ENCODE measurements at places on chromosomes 12 and 14. TPM values are rescaled to one million over a fixed set of nuclear protein-coding genes. Genes with fewer than 3 reads are reported as not detected.

Gene LRIG3
- total RNA-seq: 211 TPM

Gene CYP46A1
- 0.29 TPM for total RNA-seq

Gene FBXO21
- 84.2 TPM for total RNA-seq

Gene MMP14
- 649 TPM for total RNA-seq

Gene EMP1
- 84.7 TPM for total RNA-seq

Gene GRIN2B
- total RNA-seq: not detected

Gene TDRD9
- total RNA-seq: 0.33 TPM

Gene SLC39A5
- not detected for total RNA-seq

Gene TTC7B
- 39.0 TPM for total RNA-seq

Gene KERA
- not detected for total RNA-seq

Gene PLA2G1B
- not detected for total RNA-seq

Gene ESR2
- 0.29 TPM for total RNA-seq

Gene FAM90A1
- total RNA-seq: not detected

Gene RBMS2
- 18.2 TPM for total RNA-seq

Gene SRGAP1
- 27.5 TPM for total RNA-seq

Data from smooth muscle cell of trachea (primary cell).